Activated CD4-positive, alpha-beta T cell treated with anti-CD3 and anti-CD28 coated beads, Interleukin-2, Interleukin-6, amounts not matched to agents 100 ng/mL and 50 ng/mL, durations not matched to agents 16 hours and 8 hours (primary cell): ENCODE measurements at places on chromosomes 12 and 14.

DNA sequence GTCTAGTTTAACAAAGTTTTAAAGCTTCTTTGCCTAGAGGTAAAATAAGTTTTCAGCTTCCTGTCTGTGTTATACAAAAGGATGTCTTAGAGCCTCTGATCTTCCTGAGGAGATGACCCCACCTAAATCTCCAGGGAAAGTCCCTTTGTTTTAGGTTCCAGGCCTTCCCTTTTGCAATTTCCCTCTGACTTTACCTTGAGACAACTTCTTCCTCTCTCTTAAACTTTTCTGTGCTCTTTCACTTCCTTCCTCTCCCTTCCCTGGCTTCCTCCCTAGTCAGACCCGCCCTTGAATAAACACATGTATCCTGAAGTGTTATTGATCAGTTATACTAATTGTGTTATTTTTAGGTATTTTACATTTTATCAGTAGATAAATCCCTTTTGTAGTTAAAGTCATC lies 134.8 kb downstream of the DYRK2 start:
- DNase-seq, result no peak

- no peak for DNase-seq
Observed at GRCh38 chr12:52573743-52574142, at the start of gene KRT74. TSS of gene KRT74 (minus strand) at chr12:52573843. CDS start at chr12:52573777, 66 bp downstream.

DNA sequence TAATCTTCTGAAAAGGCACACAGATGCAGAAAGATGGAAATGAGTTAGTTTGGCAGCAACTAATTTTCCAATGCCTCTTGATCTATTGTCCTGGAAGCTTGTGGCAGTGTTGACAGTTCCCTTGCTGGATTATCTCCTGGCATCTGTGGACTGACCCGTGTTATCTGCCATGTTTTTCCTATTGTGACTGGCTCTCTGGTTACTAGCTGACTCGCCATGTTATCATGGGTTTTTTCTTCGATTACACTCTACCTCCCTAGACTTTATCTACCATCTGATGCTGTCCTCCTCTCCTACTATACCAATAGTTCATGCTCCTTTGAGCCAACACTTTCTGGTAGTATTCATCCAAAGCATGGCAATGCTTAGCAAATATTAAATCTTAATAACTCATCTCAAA lies 63.3 kb upstream of the FLRT2 start:
- DNase-seq, result no peak

DNA sequence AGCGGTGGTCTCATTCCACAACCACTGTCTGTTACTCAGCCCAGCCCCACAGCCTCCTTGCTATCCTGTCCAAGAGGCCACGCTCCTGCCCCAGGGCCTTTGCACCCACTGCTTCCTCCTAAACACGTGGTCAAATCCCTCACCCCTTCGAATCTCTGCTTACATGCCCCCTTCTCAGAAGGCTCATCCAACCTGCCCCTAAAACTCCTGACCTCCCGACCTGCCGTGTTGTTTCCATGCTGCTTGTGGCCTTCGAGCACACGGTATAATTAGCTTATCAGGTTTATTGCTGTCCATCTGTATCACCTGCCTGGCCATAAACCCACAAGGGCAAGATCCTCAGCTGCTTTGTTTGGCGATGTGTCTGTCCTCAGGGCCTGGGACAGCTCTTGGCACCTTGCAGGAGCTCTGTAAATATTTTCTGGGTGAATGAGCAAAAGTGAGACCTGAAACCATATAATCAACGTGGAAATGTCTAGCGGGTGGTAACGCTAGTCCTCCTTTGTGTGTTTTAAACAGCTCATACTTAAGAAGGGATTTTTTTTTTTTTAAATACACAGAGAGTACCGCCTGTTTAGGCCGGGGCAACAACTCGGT lies 36.0 kb downstream of the SCARB1 start:
- DNase-seq, result peak; percentile 32

- DNase-seq, result no peak
Observed at GRCh38 chr12:132543298-132544079, 53.5 kb downstream of the FBRSL1 start.

- DNase-seq, result no peak
Observed at GRCh38 chr12:121259074-121259473, 37.4 kb downstream of the CAMKK2 start.

- DNase-seq, result peak; percentile 43
Observed at GRCh38 chr14:22202313-22202712, 386.7 kb downstream of the DAD1 start.

GRCh38 chr14:54570631-54571415 lies 3.9 kb downstream of the SAMD4A start:
- DNase-seq, result peak; percentile 50

GRCh38 chr14:81415781-81416180 lies 15.7 kb upstream of the STON2 start:
- DNase-seq, result no peak

- peak; percentile 92 for DNase-seq
Observed at GRCh38 chr12:108568338-108569154, 6.2 kb downstream of the ISCU start.

GRCh38 chr12:115194857-115195256 lies 510.9 kb upstream of the TBX3 start:
- DNase-seq, result no peak

- peak; percentile 99 for DNase-seq
Observed at GRCh38 chr12:48716493-48717251, at the start of gene CCNT1. TSS of gene CCNT1 (minus strand) at chr12:48716707. CDS start at chr12:48716675, 32 bp downstream.

- DNase-seq, result no peak
Observed at GRCh38 chr14:63435838-63436237, 107.3 kb downstream of the PPP2R5E start.
